Ureter (tissue), 1 donor: ENCODE measurements at places on chromosomes 2 and 18. TPM values are rescaled to one million over a fixed set of nuclear protein-coding genes. Genes with fewer than 3 reads are reported as not detected.

Gene FAHD2B
- 18.6 TPM for total RNA-seq

Gene SLC19A3
- total RNA-seq = 1.9 TPM

Gene RSAD2
- total RNA-seq = 4.4 TPM

Gene GCG
- total RNA-seq = not detected

Gene SCG2
- 0.39 TPM for total RNA-seq

Gene ANKRD30BL
- total RNA-seq = 0.36 TPM

Gene LCT
- total RNA-seq = not detected

Gene SPATA3
- not detected for total RNA-seq

Gene DYSF
- total RNA-seq = 15.2 TPM

Gene PRKAG3
- total RNA-seq = not detected

Gene RAD51AP2
- total RNA-seq = not detected

Gene PDE1A
- 9.7 TPM for total RNA-seq

DNA sequence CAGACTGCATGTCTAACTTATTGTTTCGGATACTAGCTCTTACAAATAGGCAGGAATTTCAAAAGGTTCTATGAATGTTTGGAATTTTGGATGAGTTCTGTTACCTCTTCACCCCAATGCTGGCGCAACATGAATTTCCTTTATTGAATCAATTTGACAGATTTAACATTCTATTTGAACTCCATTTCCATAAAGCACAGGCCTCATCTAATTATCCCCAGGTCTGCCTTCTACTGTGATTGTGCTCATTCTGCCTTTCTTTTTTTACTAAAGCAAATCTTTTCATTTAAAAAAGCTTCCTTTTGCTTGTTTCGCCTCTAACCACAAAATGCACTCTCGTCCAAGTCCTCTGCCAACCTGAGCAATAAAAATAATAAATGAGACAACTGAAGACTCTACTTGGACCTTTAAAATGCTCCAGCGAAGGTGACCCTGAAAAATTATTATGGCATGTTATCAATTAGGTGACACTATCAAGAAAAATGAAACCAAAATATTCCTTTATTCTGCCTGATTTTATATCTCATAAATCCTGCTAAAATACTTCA lies 922.9 kb upstream of the FSHR start:
- DNase-seq = no peak

DNA sequence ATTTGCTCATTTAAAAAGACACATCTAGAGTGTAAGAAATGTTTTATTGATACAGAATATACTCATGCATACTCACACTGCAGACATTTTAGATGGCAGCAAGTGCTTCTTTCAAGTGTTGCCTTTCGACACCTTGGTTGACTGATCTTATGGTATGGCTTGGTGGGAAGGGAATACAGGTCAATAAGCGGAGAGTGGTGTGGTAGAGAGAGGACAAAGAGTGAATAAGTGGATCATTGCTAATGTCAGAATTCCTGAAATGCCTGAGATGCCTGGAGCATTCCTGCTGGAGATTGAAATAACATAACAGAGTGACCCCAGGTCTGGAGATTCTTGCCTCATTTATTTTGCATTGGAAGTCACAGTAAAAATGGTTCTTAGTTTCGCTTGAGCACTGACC lies 76.7 kb downstream of the RND3 start:
- DNase-seq = no peak

- no peak for DNase-seq
Observed at GRCh38 chr2:241788572-241788971, 11.9 kb downstream of the GAL3ST2 start.

GRCh38 chr2:42762823-42763804 lies 821 bp downstream of the OXER1 start:
- peak; percentile 38 for DNase-seq

DNA sequence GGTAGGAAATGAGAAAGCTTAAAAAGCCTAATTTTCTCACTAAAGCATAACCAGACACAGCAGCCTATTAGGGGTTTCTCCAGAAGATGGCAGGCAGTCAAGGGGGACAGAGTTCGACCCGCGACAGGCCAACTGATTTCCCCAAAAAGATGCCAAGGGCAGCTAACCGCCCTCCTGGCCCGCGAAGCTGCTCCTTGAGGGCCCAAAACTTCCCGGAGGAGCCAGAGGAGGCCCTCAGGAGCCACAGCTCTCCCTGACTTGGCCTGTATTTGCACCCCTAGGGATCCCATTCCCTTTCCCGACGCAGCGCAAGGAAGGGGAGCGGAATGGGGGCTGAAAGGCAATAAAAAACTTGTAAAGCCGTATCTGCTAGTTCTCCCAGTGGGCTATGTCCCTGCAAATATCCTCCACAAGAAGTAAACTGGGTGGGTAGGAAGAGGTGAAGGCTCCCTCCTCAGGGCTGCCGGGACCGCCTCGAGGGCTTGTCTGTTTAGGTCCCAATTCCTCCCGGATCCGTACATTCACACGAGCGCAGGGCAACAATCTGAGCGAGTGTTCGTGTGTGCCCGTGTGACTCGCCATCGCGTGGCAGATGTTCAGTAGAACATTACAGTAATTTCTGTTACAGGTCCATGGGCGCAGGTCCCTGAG lies 756 bp upstream of the NAGK start:
- DNase-seq = no peak

GRCh38 chr2:120961396-120961795 lies 225.7 kb downstream of the GLI2 start:
- no peak for DNase-seq

GRCh38 chr18:25299426-25300300 lies 52.3 kb downstream of the ZNF521 start:
- no peak for DNase-seq

DNA sequence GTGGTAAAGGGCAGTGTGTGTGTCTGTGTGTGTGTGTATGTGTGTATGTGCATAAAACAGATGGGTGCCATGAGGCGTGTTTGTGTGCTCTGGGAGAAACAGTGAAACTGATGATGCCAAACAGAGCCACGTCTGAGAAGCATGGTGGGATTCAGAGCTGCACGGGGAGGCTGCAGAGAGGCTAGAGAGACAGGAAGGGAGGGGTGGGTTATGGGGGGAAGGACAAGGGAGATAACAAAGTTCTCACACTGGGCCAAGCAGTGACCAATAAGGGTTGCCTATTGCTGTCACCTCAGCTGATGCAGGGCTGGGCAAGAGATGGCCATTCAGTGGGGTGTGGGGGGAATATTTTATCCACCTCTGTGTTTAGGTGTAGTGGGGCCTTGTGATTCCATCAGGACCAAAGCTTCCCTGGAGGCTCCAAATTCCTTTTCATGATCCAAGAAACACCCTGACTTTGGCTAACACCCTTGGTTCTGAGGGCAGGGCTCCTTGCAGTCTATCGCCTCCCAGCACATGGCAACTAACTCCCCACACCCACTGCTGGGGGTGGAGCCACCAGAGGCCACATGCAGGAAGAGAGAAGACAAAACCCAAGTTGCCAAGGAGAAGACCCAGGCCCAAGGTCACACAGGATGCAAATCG lies 54.2 kb upstream of the POMC start:
- no peak for DNase-seq

- DNase-seq = no peak
Observed at GRCh38 chr2:86143307-86143706, 37.3 kb downstream of the PTCD3 start.

GRCh38 chr18:79348066-79348465 lies 47.7 kb upstream of the NFATC1 start:
- no peak for DNase-seq

GRCh38 chr2:68637047-68637446 lies 6.3 kb upstream of the PROKR1 start:
- no peak for DNase-seq

DNA sequence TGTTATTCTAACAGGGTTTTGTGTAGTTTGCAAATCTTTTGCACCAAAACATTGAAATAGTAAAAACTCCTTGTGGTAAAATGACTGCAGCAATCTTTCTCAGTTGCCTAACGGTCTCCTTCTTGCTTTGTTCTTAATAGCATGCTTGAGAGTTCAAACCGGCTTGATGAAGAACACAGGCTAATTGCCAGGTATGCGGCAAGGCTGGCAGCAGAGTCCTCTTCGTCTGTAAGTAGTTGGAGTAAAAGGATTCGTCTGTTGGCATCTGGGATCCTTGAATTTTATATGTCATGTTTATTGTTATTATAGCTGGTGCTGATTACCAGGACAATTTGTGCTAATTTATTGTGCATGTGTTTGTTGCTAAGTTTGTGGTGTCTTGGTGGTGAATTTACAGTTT lies 138.1 kb downstream of the DTNA start:
- DNase-seq = no peak

- DNase-seq = no peak
Observed at GRCh38 chr2:113973810-113974209, 83.9 kb downstream of the ACTR3 start.

DNA sequence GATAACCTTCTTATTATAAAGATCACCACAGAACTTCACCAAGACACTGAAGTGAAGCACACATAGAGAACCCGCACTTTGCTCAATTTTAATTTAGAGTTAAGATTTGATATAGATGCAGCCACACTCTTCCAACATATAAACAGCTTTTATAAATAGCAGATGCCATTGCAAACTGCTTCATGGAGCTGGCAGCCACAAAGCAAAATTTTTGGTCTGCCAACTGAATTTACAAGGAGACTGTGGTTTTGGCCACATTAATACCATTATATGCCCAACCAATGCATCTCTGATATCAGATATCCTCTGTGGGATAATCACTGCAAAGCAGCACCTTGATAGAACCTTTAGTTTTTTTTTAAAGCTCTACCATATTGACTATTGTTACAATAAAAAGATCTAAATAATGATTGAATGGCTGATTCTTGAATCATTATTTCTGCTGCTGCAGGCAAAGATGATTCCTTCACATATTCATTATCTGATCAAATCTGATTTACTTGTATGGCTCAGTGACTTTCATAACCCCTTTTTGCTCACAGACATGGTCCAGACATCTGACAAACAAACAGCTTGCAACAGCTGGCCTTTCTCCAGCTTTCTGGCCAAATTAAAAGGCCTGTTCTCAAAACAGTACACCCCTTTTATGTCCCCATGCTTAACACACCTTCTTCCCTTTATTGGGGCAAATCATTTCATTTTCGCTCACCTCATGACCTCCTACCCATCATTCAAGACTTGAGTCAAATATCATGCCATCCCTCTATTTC lies 88.4 kb downstream of the METTL4 start:
- DNase-seq = no peak

DNA sequence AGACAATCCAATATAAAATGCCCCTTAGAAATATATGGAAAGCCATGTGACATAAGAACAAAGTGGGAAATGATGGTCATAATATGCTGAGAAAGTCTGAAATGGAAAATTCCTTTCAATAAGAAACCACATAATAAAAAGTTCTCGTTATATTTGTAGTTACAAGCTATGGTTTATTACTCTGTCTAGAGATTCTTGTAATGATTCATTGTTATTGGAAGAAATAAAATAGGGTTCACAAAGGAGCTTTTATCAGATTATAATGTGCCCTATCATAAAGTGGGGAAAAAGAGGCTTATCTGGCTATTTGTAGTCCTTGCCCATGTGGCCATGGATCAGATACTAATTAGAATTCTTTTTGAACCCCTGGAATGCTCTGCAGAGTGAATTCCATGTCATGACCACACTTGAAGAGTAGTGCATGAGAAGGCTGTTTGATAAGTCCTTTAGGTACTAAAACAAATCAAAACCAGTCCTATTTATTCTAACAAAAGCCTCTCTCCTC lies 420.7 kb upstream of the NRP2 start:
- no peak for DNase-seq

- DNase-seq = no peak
Observed at GRCh38 chr2:172340394-172340793, 87.0 kb upstream of the ITGA6 start.

GRCh38 chr18:56748698-56749268 lies 97.6 kb downstream of the WDR7 start:
- no peak for DNase-seq

GRCh38 chr2:105757433-105757832 lies 12.7 kb downstream of the NCK2 start:
- no peak for DNase-seq

DNA sequence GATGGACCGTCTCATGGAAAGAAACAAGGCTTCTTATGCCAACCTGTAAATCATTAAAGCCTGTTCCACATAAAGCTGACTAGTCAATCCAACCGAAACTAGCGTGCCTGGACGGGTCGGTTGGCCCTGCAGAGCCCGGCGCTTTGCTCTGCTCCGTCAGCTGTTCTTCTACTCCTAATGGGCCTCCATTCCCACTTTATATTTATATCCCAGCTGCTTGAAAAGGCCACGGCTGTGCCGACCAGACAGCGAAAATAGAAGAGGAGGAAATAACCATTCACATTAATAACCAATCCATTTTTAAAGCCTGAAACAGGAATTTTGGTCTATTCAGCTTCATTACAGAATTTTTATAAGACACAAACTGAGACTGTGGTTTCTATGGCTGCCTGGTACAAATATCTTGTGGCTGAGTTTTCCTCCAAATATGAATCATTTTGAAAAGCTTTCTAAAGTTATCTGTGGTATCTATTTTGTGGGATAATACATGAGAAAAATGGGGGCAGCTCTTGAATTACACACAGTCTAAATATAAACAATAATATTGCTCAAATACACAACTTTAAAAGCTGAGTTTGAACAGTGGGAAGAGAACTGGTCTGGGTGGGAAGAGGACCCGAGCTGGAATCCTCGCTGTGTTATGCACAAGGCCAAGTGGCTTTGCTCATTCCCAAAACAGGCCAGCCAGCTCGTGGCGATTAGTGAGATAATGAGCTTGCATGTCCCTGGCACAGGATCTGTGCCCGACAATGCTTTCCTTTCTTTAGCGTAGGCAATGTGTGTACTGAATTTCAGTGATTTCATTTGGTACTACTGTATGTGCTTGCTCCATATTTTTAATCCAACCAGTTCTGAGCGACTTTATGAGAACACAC lies 10.5 kb upstream of the FAM124B start:
- DNase-seq = peak; percentile 53

- no peak for DNase-seq
Observed at GRCh38 chr18:76604108-76604934, 109.3 kb upstream of the ZNF516 start.

GRCh38 chr2:237156031-237156856 lies 70.6 kb downstream of the COPS8 start:
- peak; percentile 48 for DNase-seq

DNA sequence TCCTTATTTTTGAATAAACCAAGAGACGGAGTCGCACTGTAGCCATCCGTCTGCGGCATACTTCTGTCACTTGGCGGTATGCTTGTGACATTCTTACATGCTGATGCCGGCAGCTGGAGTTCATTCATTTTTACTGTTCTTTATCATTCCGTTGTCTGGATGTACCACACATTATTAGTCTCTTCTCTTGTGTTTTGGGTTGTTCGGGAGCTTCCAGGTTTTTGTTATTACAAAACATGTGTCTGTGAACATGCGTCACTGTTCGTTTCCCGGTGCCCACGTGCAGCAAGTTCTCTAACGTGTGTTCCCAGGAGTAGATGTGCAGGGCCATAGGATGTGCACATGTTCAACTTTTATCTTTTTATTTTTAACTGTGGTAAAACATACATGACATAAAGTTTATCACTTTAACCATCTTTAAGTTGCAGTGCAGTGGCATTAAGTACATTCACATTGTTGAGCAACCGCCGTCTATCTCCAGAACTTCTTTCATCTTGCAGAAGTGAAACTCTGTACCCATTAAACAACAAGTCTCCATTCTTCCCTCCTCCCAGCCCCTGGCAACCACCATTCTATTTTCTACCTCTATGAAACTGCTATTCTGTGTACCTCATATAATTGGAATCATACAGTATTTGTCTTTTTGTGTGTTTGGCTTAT lies 40.1 kb downstream of the MTCL1 start:
- DNase-seq = no peak

GRCh38 chr2:60641811-60642788 lies 88.6 kb upstream of the BCL11A start:
- DNase-seq = no peak

GRCh38 chr18:9673296-9674251 lies 34.5 kb upstream of the RAB31 start:
- DNase-seq = peak; percentile 69
